ENCODE measurements at places on chromosomes 2 and 18.

GRCh38 chr2:257429-257828 lies 6.4 kb downstream of the SH3YL1 start:
- no peak for DNase-seq

GRCh38 chr2:240245706-240246105 lies 105.2 kb upstream of the OTOS start:
- no peak for DNase-seq

- DNase-seq = no peak
Measured at GRCh38 chr2:231299267-231299666, 96.2 kb upstream of the B3GNT7 start.

DNA sequence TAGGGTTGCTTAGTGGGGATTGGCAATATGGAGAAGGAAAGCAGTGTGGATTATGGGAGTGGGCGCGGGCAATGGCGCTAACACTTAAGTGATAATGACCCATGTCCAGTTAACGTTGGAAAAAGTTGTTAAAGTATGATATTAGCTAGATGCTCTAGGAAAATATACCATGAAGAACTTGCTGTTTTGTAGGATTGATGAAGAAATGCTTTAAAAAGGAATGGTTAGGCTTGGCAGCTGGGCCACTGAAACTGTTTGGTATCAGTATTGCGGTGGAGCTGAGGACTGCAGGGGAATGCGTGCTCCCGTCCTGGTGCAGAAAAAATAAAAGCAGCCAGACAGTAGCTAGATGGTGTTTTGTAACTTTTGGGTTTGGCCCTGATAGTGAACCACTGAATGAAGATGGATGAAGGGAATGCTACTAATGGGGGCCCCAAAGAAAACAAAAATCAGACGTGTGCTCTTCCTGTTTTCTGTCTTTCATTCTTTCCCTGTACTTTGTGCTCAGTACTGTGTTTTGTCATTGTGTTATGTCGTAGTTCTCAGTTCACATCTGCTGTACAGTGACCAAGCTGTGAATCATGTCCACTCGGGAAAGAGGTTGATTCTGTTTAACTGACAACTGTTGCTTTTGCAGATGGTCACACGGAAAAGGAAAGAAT lies 999 bp downstream of the INSIG2 start:
- DNase-seq = no peak

GRCh38 chr2:63814114-63814513 lies 27.6 kb upstream of the UGP2 start:
- no peak for DNase-seq

Measured in activated naive CD4-positive, alpha-beta T cell (primary cell).